ENCODE measurements at places on chromosomes 1 and 21.
A peak's percentile ranks its signal among the peaks of the same experiment; 100 is the strongest.

- DNase-seq: no peak
Measured at GRCh38 chr1:205972491-205973168, 29.4 kb upstream of the SLC26A9 start.

DNA sequence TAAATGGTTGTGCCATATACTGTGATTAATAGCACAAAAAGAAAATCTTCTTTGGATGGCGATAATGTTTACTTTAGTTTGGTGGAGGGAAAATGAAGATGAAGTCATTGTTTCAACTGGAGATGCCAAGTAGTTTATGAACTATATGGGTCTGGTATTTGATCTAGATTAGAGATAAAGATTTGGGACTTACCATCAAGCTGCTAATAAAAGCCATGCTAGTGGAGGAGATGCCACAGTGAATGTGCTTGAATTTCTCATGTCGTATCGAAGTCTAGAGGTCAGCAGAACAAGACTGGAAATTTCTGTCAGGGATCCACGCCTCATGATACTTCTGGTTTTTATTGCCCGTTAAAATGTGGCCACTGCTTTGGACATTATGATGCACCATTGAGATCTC is 742.0 kb downstream of the NCAM2 start:
- DNase-seq: no peak

GRCh38 chr1:47180603-47181094 is 9.2 kb downstream of the PDZK1IP1 start:
- DNase-seq: no peak

DNA sequence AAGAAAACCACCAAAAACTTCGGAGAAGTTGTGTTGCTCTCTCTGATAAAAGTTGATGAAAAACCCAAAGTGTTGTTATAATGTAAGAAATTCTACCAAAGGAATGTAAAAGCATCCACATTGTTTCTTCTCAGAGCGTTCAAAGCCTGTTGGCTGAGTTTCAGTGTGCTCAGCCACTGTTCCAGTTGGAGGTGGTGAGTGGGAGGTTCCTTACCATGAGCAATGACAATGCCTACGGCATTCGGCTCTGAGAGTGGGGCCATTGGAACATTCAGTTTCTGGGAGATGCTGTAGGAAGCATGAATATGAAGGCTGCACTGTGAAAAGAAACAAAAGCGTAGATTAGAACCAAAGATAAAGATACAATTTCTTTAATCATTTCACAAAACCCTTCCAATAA is 20.5 kb upstream of the MYBPHL start:
- no peak for DNase-seq

DNA sequence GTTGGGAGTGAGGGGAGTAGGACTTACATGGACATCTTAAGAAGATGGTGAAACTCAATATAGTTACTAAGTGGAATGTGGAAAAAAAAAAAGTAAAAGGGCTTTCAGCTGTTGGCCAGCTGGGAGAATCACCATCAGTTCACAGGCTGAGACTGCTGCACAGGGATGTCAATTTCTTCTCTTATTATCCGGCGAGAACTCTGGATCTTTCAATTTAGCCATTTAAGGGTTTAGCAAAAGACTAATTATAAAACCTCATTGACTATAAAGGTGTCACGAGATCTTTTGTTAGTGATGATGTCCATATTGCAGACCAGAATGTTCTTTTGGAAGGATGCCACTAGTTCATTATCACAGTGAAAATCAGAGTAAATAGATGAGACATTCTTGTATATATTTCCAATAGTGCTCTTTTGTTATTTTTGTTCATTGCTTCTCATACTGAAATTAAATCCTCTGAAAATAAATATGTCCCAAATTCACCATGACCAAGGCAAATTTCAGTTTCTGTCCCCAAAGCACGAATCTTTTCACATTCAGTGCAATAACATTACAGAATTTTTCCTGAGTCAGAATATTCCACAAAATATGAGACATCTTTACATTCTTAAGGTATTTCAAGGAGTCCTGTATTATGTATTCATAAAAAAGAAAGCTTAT is 266.1 kb downstream of the DNM3 start:
- no peak for DNase-seq

- DNase-seq: no peak
Measured at GRCh38 chr21:41170442-41170841, 2.5 kb downstream of the BACE2 start.

DNA sequence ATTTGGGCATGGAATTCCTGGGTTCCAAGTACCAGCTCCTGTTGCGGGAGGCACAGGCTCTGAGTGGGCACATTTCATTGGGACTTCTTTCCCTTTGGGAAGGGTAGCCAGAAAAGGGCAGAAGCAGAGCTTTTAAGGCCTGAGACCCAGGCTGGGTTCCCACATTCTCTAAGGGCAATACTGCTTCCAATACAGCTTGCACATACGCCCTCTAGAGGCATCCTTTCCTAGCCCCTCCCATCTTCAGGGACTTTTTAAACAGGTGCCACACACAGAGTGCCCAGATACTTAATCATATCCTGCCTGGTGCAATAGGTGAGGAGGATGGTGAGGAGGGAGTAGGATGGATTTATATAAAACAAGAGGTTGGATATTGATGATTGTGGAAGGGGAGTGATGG is 5.7 kb downstream of the GPR88 start:
- DNase-seq: no peak

DNA sequence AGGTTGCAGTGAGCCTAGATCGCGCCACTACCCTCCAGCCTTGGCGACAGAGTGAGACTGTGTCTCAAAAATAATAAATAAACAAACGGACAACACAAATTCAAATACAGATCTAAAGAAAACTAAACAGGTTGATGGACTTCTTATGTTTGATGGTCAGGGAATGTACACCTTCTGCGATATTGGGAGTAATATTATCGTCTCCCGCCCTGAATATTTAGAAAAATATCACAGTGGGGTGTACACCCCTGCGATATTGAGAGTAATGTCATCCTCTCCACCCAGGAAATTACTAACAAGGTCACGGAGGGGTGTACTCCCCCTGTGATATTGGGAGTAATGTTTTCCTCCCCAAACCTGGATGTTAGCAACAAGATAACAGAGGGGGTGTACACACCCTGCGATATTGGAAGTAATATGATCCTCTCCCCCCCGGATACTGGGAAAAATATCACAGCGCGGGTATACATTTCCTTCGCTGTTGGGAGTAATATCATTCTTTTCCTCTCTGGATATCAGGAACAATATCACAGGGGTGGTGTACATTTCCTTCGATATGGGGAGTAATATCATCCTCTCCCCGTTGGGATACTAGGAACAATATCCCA is 1.4 kb upstream of the CFAP298 start:
- no peak for DNase-seq

- DNase-seq: no peak
Measured at GRCh38 chr1:237040823-237041222, 1.2 kb upstream of the RYR2 start.

DNA sequence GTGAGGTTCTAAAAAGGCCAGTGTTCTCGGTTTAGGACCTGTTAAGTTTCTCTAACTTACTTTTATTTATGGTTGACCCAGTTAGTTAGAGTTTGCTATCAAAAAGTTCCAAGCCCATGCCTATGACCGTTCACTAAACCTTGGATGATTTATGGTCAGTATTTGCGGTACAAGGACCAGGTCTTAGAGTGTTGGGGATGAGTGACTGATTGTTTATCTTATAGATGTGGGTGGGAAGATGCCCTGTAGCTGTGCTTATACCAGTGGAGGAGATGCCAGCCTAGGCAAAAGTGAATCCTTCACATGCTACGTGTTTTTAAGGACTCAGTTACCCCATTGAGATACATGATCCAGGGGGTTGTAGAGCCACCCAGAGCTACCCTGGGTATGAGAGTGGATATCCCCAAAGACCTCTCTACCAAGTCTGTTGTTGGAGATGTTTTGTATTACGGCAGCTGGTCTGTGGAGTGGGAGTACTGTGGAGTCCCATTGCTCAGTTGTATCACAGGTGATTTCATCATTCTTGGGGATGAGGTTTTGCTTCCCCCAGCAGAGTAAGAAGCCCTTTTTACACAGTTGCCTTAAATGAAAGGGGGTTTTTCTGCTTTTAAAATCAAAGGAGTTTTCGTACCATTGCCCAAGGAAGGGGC is 2.1 kb downstream of the SLC22A15 start:
- no peak for DNase-seq

DNA sequence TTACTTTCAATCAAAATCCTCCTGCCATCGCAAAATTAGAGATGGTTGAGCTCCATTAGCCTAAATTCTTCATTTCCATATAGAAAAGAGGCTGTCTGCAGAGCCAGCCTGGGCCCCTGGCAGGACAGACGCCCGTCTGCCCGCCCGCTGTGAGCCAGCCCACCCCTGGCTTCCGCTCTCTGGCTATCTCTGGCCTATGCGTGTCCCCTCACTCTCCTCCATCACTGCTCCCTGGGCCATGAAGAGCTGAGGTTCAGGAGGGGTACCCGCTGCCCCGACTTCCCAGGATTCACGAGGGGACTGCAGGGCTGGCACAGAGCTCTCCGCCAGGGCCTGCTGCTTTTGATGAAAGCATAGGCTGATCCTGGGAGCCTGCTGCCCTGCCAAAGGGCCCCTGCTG is 117.6 kb downstream of the CASZ1 start:
- DNase-seq: no peak

GRCh38 chr1:161082483-161082882 is 6.9 kb downstream of the NECTIN4 start:
- no peak for DNase-seq

GRCh38 chr1:155226188-155226909 is 17.9 kb downstream of the MTX1 start:
- DNase-seq: no peak

GRCh38 chr21:42688841-42689371 is 35.5 kb downstream of the PDE9A start:
- DNase-seq: no peak

DNA sequence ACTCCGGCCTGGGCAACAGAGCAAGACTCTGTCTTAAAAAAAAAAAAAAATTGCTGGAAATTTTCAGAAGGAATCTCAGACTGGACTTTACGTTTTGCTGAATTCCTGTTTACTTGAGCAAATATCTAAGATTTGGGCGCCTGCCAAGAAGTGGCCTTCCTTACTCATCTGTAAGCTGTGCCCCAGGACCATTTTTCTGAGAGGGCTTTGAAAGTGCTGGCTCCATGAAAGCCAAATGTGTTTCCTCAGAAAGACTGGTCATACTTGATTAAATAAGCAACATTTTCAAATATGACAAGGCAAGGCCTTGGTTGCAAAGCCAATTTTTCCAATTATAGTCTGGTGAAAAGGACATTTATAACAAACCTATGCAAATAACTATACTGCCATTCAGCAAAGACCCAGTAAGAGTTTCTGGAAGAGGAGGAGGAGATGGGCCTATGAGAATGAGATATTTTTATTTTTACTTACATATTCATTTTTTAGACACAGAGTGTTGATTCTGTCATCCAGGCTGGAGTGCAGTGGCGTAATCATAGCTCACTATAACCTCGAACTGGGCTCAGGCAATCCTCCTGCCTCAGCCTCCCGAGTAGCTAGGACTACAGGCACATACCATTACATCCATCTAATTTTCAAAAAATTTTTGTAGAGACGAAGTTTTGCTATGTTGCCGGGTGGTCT is 56.3 kb upstream of the HTR1D start:
- DNase-seq: no peak

- DNase-seq: no peak
Measured at GRCh38 chr1:110672753-110673108, 2.0 kb downstream of the KCNA3 start.

DNA sequence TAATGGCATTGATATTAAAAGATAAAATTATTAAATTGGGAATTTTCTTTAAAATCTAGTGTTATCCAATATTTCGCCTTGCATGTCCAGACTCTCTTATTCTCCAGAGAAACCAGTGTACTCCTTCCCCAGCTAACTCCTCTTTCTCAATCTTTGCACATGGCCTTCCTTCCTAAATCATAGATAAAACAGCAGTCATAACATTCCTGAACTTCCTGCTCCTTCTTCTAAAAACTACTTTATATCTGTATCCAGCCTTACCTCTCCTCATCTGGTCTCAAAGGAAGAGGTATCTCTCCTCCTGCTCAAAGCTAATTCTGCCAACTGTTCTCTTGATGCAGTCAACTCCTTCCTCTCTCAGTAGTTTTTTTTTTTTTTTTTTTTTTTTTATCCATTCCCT is 39.5 kb upstream of the NEK7 start:
- DNase-seq: no peak

DNA sequence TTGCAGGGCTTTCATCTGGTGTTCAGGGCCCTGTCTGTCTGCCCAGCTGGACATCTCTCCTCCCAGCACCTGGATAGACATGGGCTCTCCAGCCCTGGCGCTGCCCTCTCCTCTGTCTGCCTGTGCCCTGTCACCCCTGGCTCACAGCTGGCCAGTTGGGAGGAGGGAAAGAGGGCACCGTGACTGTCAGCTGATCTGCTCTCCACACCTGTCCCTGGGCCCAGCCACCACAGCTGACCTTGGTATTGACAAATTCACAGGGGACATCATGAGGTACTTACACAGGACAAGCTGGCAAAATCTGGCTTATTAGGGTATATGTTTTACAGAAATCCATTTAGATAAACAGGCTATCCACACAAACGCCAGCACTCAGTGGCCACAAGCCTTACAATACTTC is 8.3 kb downstream of the TNR start:
- DNase-seq: no peak

DNA sequence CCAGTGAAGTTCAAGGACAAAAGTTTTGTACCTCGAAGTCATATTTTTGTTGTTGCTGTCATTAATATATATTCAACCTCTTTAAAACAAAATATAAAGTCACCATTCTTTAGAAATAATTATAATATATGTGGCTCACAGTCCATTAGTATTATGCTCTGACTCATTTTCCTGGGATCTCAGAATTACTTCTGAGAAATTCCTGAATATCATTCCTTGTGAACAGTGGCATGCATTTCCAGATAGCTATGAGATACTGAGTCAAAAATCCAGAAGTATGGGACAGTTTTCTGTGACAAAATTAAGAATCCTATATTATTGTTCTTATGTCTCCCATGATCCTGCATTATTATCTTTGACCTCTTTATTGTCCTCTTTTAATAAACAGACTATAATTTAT is 13.8 kb upstream of the RGS21 start:
- DNase-seq: no peak

GRCh38 chr21:35674895-35675470 is 385.3 kb downstream of the SETD4 start:
- peak; percentile 37 for DNase-seq

DNA sequence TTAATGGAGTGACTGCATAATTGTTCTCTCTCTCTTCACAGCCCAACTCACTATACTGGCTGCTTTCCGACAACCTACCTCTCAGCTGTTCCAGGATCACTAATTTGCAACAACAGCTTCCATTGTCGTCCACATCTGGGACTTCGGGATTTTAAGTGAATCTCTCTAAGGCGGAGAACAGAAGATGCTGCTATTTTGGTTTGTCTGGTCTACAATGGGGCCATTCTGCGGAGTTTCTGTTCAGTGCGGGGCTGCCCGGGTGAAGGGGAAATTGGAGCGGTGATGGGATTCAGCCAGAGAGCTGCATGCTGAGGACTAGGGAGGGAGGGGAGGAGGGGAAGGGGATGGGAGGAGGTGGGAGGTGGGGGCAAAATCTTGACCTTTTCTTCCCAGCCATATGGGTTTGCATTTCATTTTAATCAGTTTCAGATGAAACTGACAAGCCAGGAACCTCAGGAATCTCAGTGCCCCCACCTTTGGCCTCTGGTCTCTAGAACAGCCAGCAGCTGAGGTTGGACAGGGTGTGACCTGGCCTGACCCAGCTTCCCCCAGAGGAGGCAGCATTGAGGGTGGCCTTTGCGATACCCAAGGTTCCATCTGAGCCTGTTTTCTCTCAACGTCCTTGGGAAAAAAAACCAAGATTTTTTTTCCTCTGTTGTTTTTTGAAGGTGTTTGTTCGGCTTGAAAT is 6.9 kb upstream of the SRP9 start:
- no peak for DNase-seq

- DNase-seq: no peak
Measured at GRCh38 chr1:26900815-26901511, 696 bp upstream of the GPATCH3 start.

GRCh38 chr1:30036229-30036547 is 687.2 kb downstream of the MATN1 start:
- peak; percentile 70 for DNase-seq
